IgD-negative memory B cell (primary cell): ENCODE measurements at places on chromosomes 4 and X. TPM values are rescaled to one million over a fixed set of nuclear protein-coding genes. Genes with fewer than 3 reads are reported as not detected.

Gene XG
- not detected for polyA plus RNA-seq

Gene GLRA2
- not detected for polyA plus RNA-seq

Gene RIBC1
- polyA plus RNA-seq = 0.78 TPM

Gene TLR3
- polyA plus RNA-seq = not detected

Gene KCNE5
- polyA plus RNA-seq = not detected
